ENCODE measurements at places on chromosomes 6 and 20.
A peak's percentile ranks its signal among the peaks of the same experiment; 100 is the strongest.

GRCh38 chr6:139373154-139373927 lies 1.1 kb downstream of the CITED2 start:
- peak; percentile 48 for DNase-seq

- DNase-seq = no peak
These were observed 593.9 kb downstream of the CD109 start for GRCh38 chr6:74289884-74290283.

DNA sequence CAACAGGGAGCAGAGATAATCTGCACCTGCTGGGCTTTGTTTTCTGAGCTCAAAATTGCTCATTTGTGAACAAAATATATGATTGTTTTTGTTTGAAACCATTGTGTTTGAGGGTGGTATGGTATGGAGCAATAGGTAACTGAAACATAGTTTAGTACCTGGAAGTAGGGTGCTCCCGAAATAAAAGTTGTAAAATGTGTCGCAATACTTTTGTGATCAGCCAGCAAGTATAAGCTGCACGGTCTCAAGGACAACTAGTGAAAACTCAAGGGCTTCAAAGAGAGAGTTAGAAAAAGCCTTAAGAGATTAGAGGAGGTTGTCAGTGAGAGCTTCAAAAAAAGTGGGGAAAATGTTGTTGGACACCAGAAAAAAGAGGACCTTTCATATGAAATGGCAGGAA lies 579.8 kb upstream of the POU3F2 start:
- DNase-seq = no peak

DNA sequence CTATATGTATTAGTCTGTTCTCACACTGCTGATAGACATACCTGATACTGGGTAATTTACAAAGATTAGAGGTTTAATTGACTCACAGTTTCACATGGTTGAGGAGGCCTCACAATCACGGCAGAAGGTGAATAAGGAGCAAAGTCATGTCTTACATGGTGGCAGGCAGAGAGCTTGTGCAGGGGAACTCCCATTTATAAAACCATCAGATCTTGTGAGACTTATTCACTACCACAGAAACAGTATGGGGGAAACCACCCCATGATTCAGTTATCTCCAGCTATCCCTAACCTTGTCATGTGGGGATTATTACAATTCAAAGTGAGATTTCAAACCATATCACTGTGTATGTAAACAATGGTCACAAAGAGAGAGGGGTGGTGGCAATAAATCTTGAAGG lies 6.6 kb downstream of the CST8 start:
- no peak for DNase-seq

DNA sequence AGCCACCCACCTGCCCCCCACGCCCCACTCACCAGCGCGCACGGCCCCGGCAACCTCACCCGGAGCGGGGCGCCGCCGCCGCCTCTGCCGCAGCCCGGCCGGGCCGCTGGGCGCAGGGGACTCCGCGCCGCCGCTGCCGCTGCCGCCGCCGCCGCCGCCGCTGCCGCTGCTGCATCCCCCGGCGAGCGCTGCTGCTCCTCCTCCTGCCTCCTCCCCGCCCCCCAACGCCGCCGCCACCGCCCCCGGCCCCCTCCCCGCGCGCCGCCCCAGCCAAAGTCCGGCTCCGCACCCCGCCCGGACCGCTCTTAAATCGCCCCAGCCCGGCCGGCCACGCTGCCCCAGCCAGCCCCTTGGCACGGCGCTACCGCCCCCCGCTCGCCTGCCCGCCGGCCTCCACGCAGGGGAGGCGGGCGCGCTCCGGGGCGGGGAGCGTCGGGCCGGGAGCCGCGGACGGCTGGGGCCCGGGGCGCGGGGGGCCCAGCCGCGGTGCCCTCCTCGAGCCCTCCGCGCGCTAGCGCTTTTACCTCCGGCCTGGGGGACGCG lies at the start of gene SULF2:
Gene SULF2 (minus strand): TSS at position 171 of the 543 bp plus-strand sequence. CDS start 28,118 bp downstream, outside the sequence.
- no peak for DNase-seq

DNA sequence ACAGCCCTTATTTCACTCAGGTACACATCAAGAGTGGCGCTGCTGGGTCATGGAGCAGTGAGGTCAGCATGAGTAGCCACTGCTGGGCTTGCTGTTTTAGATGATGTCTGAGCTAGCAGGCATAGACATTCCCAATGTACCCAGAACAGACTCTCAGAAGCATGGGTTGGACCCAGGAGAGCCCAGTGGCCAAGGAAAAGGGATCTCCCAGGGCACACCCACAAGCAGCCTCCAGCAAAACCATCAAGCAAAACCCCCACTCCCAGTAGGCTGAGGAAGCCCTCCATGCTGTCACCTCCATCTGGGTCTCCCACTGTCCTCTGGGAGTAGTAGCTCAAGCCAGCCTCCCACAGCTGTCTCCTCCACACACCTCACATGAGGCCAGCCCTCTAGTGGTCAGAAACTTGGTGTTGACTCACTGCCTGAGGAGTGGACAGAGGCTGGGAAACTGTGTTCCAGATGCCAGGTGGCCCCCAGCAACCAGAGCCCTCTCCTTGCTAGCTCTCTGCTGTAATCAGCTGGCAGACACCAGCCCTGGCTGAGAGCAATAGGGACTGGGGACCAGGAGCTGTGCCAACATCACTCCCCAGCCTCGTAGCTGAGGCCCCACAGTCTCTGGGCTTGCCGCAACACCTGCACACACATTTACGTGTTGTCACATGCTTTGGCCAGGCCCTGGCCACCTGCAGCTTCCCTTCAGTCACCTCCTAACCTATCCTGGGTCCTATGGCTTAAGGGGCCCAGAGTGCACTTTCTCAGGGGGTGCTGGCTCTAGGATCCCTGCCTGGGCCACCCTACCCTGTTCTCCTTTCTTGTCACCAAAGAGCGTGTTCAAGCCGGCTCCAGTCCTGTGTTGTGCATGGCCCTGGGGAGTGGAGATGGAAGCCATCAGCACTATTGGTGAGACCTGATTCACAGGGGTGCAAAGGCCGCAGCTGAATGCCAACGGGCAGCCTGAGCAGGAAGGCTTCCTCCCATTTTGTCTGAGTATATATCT lies 1.9 kb upstream of the AP5S1 start:
- no peak for DNase-seq

GRCh38 chr6:7640607-7641577 lies 50.9 kb downstream of the SNRNP48 start:
- DNase-seq = no peak

All from stimulated activated CD4-positive, alpha-beta T cell treated with anti-CD3 and anti-CD28 coated beads, Interleukin-15, amount 100 ng/mL, for 1 hour (primary cell).